ENCODE measurements at places on chromosomes 5 and 9. TPM values are rescaled to one million over a fixed set of nuclear protein-coding genes. Genes with fewer than 3 reads are reported as not detected.

The TSC1 gene
- 17.2 TPM for total RNA-seq

The HSPA9 gene
- 319 TPM for total RNA-seq

The SPACA9 gene
- 5.6 TPM for total RNA-seq

The IL13 gene
- total RNA-seq, result not detected

The SAXO1 gene
- not detected for total RNA-seq

The PRDM9 gene
- not detected for total RNA-seq

The C8G gene
- total RNA-seq, result 1.7 TPM

The CXXC5 gene
- total RNA-seq, result 16.9 TPM

The C5orf46 gene
- total RNA-seq, result not detected

The CCDC171 gene
- total RNA-seq, result 0.53 TPM

The SUSD3 gene
- 1.0 TPM for total RNA-seq

The TRPM6 gene
- total RNA-seq, result 2.5 TPM

The SLIT3 gene
- 16.4 TPM for total RNA-seq

The C9orf153 gene
- total RNA-seq, result 0.21 TPM

The SLC25A2 gene
- total RNA-seq, result not detected

The SLC6A19 gene
- 0.38 TPM for total RNA-seq

The FOXD4L3 gene
- total RNA-seq, result 0.12 TPM

The HTR1A gene
- not detected for total RNA-seq

The PCDHA3 gene
- 1.0 TPM for total RNA-seq

The FBXO10 gene
- 7.2 TPM for total RNA-seq

The GRXCR2 gene
- not detected for total RNA-seq

The IL7R gene
- 0.36 TPM for total RNA-seq

The SLC36A2 gene
- not detected for total RNA-seq

The PCDHGA6 gene
- total RNA-seq, result 0.20 TPM

The DND1 gene
- total RNA-seq, result 0.47 TPM

The KIAA1958 gene
- total RNA-seq, result 2.6 TPM

The FAM219A gene
- total RNA-seq, result 16.9 TPM

The GCNT1 gene
- total RNA-seq, result 3.4 TPM

The IL5 gene
- total RNA-seq, result not detected

The REEP2 gene
- total RNA-seq, result 7.0 TPM

The RGS14 gene
- 5.6 TPM for total RNA-seq

The SLC22A4 gene
- total RNA-seq, result 6.4 TPM

The NR5A1 gene
- total RNA-seq, result 0.09 TPM

The DIRAS2 gene
- total RNA-seq, result not detected

Measured in A549 treated with Hydrocortisone at 1 μM for 4 hours (cell line).